ENCODE measurements at places on chromosomes 16 and 17.

GRCh38 chr17:83062818-83063671, 16.4 kb upstream of the METRNL start:
- no peak for DNase-seq

DNA sequence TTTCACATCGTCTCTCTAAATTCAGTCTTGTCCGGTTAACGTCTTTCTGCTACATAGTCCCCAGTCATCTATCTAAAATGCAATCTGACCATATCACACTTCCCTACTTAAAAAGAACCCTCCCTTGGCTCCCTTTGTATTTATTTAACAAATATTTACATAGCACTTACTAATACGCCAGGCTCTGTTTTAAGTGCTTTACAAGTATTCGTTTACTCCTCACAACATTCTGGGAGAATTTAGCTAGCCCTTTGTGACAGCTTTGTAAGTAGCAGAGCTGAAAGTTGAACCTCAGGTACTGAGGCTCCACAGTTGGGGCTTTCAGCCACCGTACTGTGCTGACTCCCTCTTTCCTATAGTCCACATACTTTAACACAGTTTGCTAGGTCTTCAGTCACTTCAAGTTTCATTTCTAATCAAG, 9.2 kb downstream of the PAFAH1B1 start:
- DNase-seq: no peak

DNA sequence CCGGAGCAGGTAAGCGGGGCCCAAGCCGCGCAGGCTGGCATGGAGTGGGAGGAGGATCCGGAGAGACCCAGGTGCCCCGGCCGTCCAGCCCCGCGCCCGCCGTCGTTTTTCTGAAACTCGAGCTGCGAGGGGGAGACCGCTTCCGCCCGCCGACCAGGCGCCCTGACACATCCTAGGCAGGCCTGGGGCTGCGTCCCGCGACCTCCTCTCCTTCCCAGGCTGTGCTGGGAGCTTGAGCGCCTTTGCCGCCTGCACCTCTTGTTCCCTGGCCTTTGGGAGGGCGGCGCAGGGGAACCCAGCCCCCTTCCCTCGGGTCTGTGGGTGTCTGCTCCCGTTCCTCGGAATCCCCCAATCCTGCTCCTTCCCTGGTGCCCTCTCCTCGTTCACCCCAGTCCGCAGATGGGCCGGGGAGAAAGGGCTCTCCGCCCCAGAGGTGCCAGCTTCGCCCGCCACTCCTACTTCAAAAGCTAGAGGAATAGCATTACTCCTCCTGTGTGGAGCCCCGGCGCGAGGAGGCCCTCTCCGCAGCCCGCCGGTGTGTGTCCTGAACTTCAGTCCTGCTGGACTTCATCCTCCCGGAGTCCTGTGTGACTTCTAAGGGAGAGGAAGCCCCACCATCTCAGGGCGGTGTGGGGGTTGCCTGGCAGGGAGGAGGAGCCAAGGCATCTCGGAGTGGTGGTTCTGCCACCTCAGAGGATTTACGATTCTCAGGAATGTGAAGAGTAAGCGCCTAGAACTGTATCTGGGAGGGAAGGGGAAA, 1.0 kb downstream of the NHERF1 start:
- DNase-seq: no peak

GRCh38 chr17:66301864-66302741, at the start of gene PRKCA:
PRKCA (plus strand) TSS chr17:66302613.
- no peak for DNase-seq

- DNase-seq: no peak
Measured at GRCh38 chr17:50177983-50178834, 12.4 kb downstream of the SGCA start.

DNA sequence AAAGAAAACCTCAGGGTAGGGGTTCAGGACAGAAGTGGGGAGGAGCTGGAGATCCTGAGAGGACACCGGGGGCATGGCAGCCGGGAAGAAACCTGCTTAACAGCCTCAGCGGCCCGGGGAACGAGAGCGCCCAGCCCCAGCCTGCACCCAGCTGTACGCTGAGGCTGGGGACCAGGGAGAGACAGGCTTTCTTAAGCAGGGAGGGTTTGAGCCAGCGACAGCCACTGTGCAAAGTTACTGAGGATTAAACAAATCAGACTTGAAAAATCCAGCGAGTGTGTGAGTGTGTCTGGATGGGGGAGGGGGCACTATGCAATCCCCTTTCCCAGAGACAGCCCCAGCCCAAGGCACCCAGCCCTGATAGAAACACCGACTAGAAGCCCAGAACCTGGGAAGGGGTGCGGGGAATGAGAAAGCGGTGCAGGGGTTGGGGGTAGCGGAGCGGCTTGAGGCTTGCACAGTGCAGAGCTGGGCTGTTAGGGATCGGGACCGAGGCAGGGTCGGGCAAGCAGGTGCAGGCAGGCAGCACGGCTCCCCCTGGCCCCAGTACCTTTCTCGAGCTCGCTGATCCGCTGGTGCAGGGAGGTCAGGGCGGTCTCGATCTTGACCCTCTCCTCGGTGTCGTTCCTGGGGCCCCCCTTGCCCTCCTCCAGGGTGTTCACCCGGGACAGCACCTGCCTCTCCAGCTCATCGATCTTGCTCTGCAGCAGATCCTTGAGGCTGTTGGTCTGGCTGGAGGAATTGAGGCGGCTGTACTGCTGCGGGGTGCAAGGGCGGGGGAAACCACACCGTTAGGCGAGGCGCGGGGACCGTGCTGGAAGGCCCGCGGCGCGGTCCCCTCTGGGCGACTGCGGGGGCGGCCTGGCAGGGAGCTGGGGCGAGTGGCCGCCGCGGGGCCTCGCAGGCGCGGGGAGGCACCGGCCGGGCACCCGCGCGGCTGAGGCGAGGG, 1.2 kb downstream of the NPTX1 start:
- DNase-seq: no peak

GRCh38 chr17:42509409-42509808, 26.6 kb upstream of the NAGLU start:
- DNase-seq: no peak

- DNase-seq: no peak
Measured at GRCh38 chr16:58098207-58099096, 30.7 kb downstream of the CFAP20 start.
